ENCODE measurements at places on chromosomes 1 and 21.

DNA sequence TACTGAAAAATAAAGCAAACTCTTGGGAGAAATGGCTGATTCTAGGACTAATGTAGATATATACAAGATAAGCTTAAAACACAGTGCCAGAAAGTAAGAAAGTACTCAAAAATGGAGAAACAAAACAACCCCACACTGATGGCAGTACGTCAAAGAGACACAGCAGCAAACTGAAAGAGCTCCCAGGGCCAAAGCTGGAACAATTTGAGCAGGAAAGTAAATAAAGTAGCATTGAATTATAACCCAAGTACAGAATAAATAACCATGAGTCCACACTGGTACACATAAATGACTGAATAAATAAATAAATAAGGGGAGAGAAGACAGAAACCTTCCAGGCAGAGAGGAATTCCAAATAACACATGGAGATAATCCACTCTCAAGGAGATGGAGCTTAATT is 120.9 kb downstream of the GLUL start:
- no peak for DNase-seq

DNA sequence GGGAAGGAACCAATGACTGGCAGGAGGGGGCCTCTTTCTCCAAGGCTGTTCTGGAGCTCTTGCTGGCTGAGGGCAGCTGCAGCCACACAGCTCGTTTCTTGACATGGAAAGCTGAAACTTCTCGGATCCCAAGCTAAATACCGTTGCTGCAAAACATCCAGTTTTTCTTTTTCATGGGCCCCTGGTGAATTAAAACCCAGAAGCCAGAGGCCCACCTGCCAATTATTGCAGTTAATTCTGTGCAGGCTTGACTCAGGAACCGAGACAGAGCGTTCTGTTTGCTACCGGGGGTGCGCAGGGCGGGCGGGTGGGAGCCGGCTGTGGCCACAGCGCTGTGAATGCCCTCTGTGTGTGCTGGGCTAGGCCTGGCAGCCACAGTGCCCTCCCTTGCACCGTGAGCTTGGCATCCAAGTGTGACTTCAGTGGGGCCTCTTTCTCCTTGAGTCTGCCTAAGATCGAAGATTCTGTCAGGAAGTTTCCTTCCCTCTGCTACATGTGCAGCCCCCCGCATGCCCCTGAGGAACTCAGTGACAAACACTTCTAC is 19.9 kb upstream of the KCNE2 start:
- DNase-seq: no peak

DNA sequence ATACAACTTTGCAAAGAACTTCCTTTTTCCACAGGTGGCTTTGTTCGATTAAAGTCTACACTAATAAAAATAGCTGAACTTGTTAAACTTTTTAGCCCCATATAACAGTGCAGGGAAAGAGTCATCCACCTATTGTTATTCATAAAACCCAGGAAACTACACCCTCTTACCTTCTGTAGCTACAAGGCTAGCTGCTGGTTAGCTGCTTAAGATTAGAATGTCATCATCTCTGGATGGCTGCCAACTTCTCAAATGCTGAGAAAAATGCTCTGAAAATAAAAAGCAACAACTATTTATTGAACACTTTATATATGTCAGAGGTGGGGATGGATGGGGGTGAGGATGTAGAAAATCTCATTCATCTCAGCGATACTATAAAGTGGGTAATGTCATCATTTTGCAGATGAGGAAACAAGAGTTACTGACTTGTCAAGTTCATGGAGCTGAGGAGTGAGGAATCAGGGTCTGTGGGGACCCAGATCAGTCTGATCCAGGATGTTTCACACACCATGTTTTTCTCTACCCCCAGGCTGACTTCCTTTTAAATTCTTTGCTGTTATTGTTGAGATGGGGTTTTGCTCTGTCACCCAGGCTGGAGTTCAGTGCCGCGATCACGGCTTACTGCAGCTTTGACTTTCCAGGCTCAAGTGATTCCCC is 17.1 kb downstream of the ATP5PF start:
- no peak for DNase-seq

DNA sequence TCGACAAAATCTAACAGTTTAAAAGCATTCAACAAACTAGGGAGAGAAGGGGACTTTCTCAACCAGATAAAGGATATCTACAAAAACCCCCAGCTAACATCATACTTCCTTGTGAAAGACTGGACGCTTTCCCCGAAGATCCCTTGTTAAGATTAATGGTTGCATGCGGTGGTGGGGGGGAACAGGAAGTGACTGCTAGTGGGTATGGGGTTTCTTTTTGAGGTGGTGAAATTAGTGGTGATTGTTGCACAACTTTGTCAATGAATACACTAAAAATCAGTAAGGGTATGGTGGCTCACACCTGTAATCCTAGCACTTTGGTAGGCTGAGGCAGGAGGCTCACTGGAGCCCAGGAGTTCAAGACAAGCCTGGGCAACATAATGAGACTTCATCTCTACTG is 26.9 kb upstream of the EYA3 start:
- no peak for DNase-seq

GRCh38 chr1:244672946-244673682 is 20.2 kb downstream of the DESI2 start:
- DNase-seq: no peak

GRCh38 chr1:192133350-192133926 is 24.8 kb upstream of the RGS18 start:
- DNase-seq: no peak

GRCh38 chr1:245645406-245645805 is 490.6 kb downstream of the KIF26B start:
- no peak for DNase-seq

GRCh38 chr1:37338658-37339057 is 135.7 kb upstream of the ZC3H12A start:
- no peak for DNase-seq

- DNase-seq: no peak
These were observed 94.5 kb upstream of the RAVER2 start for GRCh38 chr1:64650411-64650810.

- DNase-seq: peak; percentile 53
These were observed 9.2 kb upstream of the CBR3 start for GRCh38 chr21:36125512-36126207.

GRCh38 chr1:62057230-62057629 is 137.4 kb upstream of the L1TD1 start:
- DNase-seq: no peak

GRCh38 chr1:220487297-220487820 is 40.6 kb upstream of the MARK1 start:
- peak; percentile 36 for DNase-seq

DNA sequence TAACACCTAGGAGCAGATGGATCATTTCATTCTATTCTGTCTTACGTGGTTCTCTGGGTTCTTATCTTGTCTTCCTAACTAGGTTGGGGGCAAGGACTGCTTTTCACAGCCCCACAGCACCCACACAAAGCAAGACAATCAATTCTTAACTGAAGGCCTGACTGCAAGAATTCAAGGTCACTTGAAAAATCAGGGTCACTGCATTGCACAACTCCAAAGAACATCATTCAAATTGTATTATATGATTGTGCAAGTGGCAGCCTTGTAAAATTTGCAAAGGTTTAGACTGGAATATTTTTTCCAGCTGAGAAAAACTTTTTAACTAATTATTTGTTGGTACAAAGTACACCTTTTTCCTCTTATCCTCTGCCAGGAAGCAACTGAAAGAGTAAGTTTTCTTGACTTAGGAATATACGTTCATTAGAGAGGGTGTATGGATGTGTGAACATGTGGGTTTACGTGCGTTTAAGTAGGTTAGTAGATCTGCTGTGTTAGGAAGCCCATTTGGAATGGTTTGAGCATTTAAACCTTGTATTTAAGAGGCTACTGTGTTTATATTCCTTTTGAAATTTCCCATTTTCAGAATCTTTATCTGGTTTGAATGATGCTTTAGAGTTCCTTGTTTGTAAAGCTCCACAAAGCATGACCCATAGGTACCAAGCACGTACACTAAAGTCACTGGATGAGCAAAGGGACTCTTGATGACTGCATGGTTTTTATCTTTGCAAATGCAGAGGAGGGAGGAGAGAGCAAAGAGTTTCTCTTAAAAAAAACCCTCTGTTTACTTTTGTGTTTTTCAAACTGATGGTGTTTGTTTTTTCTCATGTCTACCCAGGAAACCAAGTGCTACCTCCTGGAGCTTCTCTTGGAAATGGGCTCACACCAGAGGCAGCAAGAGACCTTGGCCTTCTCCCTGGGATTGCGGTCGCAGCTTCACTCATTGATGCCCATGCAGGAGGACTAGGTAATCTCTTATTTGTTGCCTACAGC is 214.9 kb downstream of the FGGY start:
- DNase-seq: no peak

DNA sequence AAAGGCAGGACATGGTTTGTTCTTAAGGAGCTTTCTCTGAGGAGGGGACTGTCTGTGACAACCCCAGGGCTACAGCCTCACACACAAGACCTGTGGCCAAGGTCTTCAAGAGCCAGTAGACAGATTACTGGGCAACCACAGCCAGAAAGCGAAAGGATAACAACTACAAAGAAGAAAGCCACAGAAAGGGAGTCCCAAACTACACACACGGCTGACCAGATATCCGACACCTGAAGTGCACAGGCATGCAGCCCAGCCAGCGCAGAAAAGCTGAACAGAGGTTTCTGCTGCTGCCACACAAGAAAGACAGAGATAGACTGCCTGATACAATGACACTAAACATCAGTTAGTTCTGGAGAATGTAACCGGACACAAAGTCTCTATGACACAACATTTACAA is 21.4 kb upstream of the NADK start:
- DNase-seq: no peak

- DNase-seq: peak; percentile 88
These were observed 221.1 kb downstream of the NPHP4 start for GRCh38 chr1:5770981-5771765.

- DNase-seq: no peak
These were observed 2.6 kb downstream of the MARCKSL1 start for GRCh38 chr1:32333251-32333963.

DNA sequence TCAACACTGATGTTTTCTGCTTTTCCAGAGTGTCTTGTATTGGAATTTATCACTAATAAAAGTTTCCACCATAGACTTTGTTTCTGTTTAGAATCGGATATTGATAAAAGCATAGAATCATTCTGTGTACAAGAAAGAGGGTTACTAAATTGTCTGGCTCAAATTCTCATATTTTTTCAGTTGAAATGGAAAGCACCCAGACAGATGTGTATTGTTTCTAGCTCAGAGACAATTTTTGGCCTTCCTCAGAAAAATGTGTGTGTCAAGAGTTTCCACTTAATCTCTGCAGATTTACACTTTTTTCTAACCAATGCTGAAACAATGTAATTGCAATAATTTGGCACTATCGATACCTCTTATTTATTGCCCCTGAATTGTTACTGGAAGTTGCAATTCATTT is 20.2 kb downstream of the LHX9 start:
- DNase-seq: no peak

DNA sequence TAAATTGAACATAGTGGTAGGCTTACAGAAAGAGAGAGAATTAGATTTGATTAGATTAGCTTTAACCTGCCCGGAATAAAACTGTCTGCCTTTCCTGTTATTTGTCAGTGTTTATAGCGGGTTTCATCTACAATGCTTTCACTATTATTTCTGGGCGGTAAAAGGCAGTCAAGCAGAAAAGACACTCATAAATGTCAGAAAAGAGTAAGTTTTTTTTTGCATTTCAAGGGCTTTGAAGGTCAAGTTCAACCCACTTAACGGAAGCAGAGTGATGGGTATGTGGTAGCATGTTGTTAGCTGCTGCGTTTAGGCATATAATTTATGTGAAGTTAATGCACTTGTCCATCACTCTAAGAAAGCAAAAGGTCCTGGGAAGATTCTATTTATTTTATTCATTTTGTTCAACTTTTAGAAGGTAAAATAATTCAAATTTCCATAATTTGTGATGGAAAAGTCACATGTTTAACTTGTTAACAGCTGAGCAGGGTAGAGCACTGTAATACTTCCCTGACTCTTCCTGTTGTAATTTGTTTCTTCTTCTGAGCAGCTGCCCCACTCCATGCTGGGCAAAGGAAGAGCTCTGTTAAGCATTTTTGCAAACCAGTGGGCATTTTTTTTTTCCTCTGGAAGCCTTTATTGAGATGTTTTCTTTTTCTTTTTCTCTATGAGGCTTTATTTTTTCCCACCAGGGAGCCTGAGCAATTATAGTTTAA is 220.1 kb downstream of the ST6GALNAC3 start:
- DNase-seq: no peak

DNA sequence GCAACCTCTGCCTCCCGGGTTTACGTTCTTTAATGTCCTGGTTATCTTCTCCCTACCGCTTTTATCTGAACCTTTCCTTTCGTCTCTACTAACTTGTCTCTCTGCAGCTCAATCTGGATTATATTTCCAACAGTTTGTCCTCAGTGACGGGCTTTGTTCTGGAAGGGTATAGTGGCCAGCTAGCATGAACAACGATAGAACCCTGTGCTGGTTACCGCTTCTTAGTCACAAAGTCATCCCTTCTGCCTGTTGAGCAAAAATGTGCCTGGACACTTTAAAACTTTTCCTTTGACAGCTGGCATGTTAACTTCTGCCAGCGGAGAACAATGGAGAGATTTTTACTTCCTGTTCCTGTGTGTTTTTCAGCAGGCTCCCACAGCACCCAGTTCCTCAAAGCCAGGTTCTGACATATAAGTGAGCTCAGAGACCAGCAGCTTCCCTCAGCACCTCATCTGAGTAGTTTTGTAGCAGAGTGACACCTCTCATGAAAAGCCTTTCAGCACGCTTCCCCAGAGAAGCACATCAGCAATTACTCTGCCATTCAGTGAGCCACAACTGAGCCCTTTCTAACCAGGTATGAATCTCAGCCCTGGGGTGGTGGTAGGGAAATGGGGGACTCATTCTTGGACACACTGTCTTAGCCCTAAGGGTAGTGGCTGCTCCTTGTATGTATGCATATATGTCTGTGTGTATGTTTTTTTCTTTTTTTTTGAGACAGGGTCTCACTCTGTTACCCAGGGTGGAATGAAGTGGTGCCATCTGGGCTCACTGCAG is 23.6 kb upstream of the CCDC17 start:
- DNase-seq: no peak

DNA sequence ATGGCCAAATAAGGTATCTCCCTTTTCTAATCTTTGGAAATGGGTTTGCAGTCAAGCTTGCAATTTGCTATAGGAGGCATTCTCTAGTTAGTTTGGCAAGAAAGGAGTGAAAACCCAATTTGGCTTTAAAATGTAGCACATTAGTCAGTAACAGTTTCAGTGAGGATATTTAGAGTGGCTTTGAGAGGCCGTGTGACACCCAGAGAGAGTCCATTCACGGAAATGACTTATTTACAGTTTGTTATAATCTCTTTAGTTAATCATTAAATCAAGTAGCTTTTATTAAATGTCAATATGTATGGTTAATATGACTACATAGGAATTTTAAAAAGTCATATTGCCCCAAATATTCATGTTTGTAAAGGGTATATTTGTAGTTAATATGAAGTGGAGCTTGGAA is 9.6 kb downstream of the ZBTB18 start:
- DNase-seq: no peak

GRCh38 chr1:27833470-27833869 is 2.9 kb downstream of the PPP1R8 start:
- DNase-seq: no peak

Data from neural progenitor cell (in vitro differentiated cells).